ENCODE measurements at places on chromosomes 12 and 14.

DNA sequence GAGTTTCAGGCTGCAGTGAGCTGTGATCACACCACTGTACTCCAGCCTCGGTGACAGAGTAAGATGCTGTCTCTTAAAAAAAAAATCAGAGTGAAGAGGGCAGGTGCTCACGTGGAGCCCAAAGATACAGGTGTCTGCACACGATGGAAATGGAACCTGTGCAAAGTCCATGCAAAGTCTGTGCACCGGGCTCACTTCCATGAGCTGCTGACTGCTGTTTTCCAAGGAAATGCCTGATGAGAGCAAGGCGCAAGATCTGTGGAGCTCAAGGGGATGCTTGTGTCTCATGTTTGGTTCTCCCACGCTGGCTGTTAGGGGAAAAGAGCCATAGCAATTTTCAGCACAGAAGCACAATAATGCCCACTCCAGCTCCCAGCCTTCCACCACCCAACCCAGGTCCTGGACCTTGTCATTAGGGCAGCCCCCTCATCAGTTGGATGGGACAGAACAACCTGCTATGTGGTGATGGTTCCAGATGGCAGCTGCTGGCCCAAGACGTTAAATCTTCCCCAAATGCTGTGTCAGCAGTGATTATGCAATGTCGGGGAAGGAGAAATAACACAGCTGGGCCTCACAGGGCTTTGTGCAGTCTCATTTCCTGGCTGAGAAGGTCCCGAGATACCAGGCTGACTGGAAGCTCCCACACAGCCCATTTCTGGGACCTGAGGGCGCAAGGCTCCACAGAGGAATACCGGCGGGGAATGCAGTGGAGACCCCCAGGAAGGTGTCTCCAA, 27.9 kb upstream of the DICER1 start:
- DNase-seq = no peak

GRCh38 chr14:74980731-74981461, 21.8 kb upstream of the EIF2B2 start:
- DNase-seq = no peak

DNA sequence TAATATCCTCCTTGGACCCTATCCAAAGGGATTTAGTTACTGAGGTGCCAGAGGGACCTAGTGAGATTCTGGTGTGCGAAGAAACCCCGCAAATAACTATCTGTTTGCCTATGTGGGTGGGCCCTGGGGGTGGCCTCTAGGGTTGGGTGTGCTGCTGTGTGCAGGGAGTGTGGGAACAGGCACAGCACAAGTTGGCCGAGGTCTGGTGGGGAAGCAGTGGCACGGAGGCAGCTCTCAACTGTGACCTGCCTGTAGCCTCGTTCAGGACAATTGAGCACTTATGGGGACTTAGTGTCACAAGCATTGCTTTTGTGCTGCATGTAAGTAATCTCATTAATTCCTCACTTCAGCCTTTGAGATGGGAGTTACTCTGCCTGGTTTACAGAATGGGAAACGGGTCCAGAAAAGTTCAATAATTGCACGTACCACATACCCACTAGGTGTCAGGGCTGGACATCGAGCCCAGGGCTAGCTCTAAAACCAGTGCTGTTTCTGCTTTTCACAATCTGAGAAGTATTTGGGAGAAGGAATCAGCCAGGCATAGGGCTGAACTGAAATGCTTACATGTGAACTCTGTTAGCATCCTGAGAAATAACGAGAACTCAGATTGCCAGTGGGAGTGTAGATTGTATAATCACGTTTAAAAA, 58.8 kb downstream of the TECPR2 start:
- DNase-seq = no peak

DNA sequence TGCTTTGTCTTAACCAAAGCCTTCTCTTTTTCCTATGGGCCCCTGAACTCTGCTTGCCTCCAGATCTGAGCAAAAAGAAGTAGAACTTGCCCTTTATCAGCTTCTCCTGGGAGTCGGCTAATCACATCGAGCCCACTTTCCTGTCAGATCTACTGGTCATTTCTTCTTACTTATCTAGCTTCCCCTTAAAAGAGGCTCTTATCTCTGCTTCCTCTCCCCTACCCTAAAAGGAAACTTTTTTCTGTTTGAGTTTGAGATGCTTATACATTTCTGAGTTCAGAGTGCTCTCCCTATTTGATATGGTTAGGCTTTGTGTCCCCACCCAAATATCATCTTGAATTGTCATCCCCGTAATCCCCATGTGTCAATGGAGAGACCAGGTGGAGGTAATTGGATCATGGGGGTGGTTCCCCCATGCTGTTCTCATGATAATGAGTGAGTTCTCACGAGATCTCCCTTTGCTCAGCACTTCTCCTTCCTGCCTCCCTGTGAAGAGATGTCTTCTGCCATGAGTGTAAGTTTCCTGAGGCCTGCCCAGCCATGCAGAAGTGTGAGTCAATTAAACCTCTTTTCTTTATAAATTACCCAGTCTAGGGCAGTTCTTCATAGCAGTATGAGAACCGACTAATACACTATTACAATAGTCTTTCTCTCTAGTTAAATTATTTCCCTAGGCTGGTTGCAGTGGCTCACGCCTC, 114.7 kb upstream of the AMN1 start:
- DNase-seq = no peak

GRCh38 chr12:71054551-71054950, 103.2 kb downstream of the TSPAN8 start:
- no peak for DNase-seq

DNA sequence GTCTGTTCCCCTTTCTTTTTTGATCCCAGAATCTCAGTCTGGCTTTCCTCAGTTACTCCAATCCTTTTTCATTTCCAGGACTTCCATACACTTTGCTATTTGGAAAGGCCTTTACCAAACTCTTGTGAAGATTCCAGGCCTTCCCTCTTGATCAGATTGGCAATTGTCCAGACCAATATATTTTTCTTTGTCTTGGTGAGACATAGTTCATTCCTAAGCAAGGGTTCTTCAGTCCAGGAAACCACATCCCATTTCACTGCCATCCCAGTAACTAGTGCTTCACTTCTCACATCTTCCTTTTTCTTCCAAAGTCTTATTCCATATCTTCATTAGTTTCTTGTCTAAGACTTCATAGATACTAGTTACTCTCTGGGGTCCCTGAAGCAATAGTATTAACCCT, 2.1 kb upstream of the PTPRQ start:
- DNase-seq = no peak

- DNase-seq = no peak
Observed at GRCh38 chr12:103547929-103548328, 39.1 kb upstream of the STAB2 start.

DNA sequence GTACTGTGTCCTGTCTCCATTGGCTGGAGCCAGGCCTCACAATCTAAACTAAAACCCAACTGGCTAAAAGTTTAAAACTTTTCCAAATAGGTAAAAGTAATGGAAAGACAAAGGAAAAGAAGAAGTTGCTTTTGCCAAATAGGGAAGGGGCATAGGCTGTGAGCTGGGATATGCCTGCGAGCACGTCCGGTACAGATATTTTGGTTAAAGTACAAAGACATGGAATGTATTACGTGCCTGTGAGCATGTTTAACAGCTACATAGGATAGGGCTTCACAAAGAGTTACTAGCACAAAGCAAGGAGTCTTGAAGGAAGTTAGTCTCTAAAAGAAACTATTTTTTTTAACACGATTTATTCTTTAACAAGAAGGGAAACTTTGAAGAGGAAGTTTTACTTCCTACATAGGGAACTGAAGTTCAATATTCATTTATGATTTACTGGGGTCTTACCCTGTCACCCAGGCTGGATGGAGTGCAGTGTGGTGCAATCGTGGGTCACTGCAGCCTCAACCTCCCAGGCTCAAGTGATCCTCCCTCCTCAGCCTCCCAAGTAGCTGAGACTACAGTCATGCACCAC, 41.9 kb upstream of the INF2 start:
- DNase-seq = no peak

Data from activated T-cell treated with anti-CD3 and anti-CD28 coated beads for 48 hours (primary cell).